Right ventricle myocardium superior (tissue), 1 donor: ENCODE measurements at places on chromosomes 11 and 22. TPM values are rescaled to one million over a fixed set of nuclear protein-coding genes. Genes with fewer than 3 reads are reported as not detected.

CACNA1I gene
- 0.03 TPM for total RNA-seq

C11orf65 gene
- 0.56 TPM for total RNA-seq

ARFIP2 gene
- 13.9 TPM for total RNA-seq

OR5W2 gene
- not detected for total RNA-seq

MAP4K2 gene
- 7.7 TPM for total RNA-seq

WNT7B gene
- not detected for total RNA-seq

CASP1 gene
- total RNA-seq = 9.5 TPM

KRTAP5-9 gene
- not detected for total RNA-seq

CHRDL2 gene
- 11.1 TPM for total RNA-seq

IGSF9B gene
- total RNA-seq = 38.9 TPM

OR4S1 gene
- total RNA-seq = not detected

TSKU gene
- 17.2 TPM for total RNA-seq

GLYATL1 gene
- not detected for total RNA-seq

BRMS1 gene
- 15.1 TPM for total RNA-seq

PTPN5 gene
- 1.0 TPM for total RNA-seq

PAFAH1B2 gene
- total RNA-seq = 42.6 TPM

LMNTD2 gene
- total RNA-seq = 0.22 TPM

CYTH4 gene
- total RNA-seq = 7.0 TPM

PRMT3 gene
- total RNA-seq = 13.3 TPM

PDGFB gene
- 16.2 TPM for total RNA-seq

TRIM49 gene
- not detected for total RNA-seq

TRIM49C gene
- not detected for total RNA-seq

OPCML gene
- total RNA-seq = 0.59 TPM

PNPLA5 gene
- total RNA-seq = not detected

DDI1 gene
- total RNA-seq = not detected

CASTOR1 gene
- 5.3 TPM for total RNA-seq

MOGAT2 gene
- 0.13 TPM for total RNA-seq

CNTF gene
- 0.73 TPM for total RNA-seq

SCGB1D2 gene
- total RNA-seq = 3.7 TPM

OLFML1 gene
- total RNA-seq = 6.5 TPM

MOB2 gene
- total RNA-seq = 46.1 TPM
